Cardiac septum (tissue), 1 donor: ENCODE measurements at places on chromosomes 13 and 19.

DNA sequence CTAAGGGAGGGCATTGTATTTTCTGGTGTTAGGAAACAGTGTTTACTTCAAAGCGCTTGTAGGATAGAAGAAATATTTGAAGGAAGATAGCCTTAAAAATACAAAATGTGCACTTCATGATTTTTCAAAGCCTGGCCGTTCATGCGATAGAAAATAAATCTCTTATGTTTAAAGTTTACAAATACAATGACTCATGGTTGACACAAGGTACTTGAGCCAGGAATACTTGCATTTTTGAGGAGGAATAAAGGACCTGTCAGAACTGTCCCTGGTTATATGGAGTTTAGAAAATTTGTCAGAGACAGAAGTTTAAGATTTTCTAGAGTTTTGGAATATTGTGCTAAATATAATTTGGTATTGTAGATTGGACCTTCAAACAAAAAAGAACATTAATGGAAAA lies 1223.2 kb upstream of the SLC10A2 start:
- no peak for DNase-seq

DNA sequence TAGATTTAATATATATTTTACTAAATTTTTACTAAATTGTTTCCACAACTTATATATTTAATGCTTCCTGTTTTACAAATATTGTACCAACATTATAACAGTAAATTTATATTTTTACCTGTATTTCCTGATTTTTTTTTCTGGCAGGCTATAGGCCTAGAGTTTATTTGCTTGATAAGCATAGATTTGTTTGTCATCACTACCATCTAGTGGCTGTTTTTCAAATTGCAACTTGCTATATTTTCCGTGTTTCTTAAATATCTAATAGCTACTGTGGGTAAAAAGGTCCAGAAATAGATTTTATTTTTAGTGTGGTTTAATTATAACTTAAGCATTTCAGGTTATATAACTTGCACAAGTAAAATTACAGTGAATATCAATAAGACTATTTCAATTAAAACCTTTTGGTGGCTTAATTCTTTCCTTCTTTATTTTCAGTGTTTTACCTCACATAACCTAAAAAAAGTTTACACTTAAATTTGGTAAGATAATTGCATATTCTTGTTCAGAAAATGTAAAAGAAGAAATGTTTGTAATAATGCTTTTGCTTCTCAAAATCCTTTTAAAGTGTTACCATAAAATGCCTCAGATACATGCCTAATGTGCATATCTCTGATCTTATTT lies 60.6 kb downstream of the NDFIP2 start:
- DNase-seq, result no peak

GRCh38 chr19:30856376-30856775 lies 484.2 kb downstream of the ZNF536 start:
- DNase-seq, result no peak

DNA sequence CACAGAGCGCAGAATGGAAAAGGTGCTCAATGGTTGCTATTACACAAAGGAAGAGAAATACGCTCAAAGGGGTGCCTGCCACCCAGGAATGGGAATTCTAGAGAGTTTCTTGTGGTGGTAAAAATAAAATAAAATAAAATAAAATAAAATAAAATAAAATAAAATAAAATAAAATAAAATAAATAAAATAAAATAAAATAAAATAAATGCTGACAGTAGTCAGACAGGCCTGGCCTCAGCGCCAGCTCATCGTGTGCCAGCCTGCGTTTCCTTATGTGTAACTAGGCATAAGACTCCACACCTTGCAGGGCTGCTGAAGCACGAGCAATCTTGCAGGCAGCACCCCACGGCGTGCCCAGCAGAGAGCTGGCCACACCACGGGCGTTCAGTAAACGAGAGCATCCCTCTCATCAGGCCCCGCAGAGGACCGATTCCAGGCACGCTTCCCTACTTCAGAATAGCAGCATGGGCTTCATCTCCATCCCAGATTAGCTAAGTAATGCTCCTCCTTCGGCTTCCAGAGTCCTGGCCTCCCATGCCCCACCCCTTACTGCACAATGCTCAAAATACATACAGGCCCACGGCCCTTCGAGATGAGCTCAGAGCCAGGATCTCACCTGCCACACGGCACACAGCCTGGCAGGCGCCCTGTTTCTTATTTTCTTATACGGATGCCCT lies 5.6 kb downstream of the NAPA start:
- DNase-seq, result no peak

DNA sequence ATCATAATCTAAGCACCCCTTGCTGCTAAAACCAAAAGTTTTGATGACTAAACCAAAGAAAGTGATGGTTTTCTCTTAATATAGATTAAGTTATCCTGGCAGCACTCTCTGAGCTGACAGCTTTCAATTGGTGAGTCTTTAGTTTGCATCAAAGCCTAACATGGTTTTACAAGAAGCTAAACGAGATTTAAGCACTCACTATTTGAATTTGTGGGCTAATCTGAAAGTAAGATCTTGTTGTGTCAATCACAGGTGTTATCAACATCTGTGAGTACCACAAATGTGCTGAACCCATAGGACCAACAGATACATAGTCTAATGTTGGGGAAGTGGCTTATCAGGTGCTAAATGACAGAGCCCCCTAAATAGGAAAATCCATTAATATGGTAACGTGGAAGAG lies 223.9 kb downstream of the LHFPL6 start:
- DNase-seq, result no peak
